ENCODE measurements at places on chromosomes 3 and 15. TPM values are rescaled to one million over a fixed set of nuclear protein-coding genes. Genes with fewer than 3 reads are reported as not detected.

DNA sequence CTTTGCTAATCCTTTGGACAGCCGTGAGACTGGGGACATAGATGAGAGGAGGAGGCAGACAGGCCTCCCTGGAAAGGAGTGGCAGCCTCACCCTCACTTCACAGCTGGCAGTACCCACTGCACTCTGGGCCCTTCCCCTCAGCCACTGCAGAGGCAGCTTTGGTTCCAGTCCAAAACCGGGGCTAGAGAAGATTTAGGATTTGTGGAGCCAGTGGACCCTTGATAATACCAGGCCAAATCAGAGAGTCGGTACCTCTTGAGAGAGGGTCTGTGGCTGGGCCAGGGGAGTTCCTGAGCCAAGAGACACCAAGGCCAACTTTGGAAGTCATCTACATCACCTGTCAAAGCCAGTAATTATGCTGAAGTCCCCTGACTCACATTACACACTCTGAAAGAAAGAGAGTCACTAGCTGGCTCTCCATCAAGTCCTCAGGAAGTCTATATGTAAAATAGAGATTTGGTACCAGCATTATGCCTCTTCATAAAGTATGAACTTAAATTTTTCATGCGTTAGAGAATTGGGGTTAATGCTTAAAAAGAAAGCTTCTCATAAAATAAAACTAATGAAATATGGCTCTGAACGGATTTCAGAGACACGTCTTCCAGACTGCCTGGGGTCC, 244.1 kb upstream of the SEMA6D start:
- no peaks in the 10 kb centered on the region for H3K4me1 ChIP-seq
- H3K4me3 ChIP-seq, result no peak overlapping the region
- H3K36me3 ChIP-seq, result no peaks in the 10 kb centered on the region
- no peak overlapping the region for H3K27ac ChIP-seq
- DNase-seq, result no peak
- H3K27me3 ChIP-seq, result no peaks in the 10 kb centered on the region

DNA sequence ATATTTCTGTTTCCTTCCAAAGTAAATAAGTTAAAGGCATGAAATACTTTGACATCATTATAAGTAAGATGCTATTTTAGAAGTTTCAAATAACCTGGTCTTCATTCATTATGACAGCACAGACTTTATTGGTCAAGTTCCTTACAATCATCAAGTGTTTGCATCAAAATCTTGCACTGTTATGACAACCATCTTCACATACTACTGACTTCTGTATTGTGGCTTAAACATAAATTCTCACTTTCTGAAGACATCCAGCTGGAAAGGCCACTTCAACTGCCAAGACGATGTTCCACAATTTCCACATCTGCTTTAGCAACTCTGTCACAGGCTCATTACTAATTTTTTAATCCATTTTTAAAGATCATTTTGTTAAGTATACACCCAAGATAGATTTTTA, 408.0 kb downstream of the MECOM start:
- H3K27ac ChIP-seq, result no peak overlapping the region
- no peaks in the 10 kb centered on the region for H3K4me1 ChIP-seq
- H3K36me3 ChIP-seq, result no peaks in the 10 kb centered on the region
- H3K4me3 ChIP-seq, result no peak overlapping the region

- DNase-seq, result no peak
- peaks cover 10% of the 10 kb centered on the region for H3K4me1 ChIP-seq
- peaks cover 68% of the 10 kb centered on the region for H3K36me3 ChIP-seq
- H3K27ac ChIP-seq, result no peak overlapping the region
Observed at GRCh38 chr15:30953183-30953582, 38.2 kb downstream of the MTMR10 start.

DNA sequence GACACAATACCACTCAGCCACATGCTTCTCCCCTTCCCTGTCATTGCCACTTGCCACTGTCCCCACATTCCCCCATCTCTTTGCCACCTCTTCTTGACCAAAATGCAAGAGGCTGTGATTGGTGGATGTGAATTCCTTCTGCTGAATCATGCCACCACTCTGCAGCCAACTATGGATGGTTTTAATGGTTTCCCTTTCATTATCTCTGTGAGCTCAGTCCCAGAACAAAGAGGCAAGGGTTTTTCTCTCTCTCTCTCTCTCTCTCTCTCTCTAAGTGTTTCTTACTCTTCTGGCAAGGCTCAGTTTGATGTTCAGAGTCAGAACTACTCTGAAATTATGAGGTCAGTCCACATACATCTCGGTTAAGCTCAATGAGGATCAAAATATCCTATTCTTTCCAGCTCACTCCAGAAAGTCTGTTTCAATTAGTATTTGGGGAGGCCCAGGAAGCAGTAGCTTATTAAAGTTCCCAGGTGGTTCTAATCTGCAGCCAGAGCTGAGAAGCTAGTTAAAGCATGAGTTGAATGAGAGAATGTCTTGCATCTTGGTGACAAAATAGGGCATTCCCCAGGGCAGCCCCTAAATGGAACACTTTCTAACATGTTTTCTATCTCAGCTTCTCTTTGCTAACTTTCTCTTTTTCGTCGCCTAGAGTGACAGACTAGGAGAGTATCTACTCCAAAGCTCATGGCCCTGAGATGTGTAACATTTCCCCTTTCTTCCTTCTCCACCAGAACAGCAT, 8.5 kb upstream of the ILDR1 start:
- peak overlapping the region; percentile 64 for H3K27ac ChIP-seq
- H3K36me3 ChIP-seq, result peaks cover 4% of the 10 kb centered on the region
- H3K4me1 ChIP-seq, result peaks cover 14% of the 10 kb centered on the region
- DNase-seq, result no peak
- peaks cover 13% of the 10 kb centered on the region for H3K27me3 ChIP-seq

The HDC gene
- not detected for total RNA-seq

DNA sequence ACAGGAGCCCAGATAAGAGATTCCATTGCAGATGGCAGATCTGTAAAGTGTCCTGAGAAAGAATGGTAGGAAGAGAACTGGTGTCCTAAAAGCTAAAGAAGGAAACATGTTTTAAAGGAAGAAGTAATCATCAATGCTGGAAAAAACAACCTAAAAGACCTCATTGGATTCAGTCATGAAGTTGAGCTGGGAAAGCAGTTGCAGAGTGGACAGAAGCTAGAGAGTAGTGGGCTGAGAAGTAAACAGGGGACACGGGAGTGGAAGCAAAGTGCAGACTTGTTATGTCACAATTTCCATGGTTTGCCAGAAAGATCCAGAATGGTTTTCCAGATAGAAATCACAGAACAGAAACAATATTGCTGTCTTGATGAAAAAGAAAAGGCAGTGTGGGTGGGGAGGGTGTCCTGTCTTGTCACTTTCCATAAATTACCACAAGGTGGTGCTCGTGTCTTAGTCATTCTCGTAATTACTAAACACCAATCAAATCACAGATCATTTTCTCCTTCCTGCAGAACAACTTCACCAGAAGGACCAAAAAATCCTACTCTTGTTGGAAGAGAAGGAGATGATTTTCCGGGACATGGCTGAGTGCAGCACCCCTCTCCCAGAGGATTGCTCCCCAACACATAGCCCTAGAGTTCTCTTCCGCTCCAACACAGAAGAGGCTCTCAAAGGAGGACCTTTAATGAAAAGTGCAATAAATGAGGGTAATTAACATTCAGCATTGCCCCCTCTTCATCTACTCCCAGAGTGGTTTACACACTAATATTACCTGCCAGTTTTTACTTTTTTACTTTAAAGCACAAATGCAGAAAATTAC, 64.5 kb downstream of the KLHL25 start:
- no peak overlapping the region for H3K4me3 ChIP-seq
- H3K4me1 ChIP-seq, result peaks cover 11% of the 10 kb centered on the region
- H3K36me3 ChIP-seq, result peaks cover 49% of the 10 kb centered on the region

DNA sequence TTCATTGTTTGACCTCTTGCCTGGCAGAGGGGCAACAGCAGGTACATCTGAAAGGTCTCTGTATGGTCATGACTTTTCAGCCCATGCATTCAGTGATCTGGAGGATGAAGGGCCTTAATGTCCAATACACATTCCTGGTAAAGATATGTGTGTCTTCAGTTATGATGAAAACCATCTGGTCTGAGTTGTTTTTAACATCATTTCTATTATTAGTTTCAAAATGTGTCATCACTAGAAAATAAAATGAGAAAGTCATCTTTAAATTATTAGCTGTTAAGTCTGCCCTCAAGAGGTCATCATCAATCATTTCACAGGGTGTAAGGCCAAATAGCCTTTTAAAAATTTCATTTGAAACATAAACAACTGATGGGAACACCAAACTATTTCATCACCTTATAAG, 92.1 kb upstream of the PLSCR4 start:
- no peak overlapping the region for H3K27ac ChIP-seq
- H3K27me3 ChIP-seq, result peaks cover 11% of the 10 kb centered on the region
- H3K4me3 ChIP-seq, result no peak overlapping the region

- no peak overlapping the region for H3K4me3 ChIP-seq
- no peak for DNase-seq
- H3K36me3 ChIP-seq, result no peaks in the 10 kb centered on the region
Observed at GRCh38 chr15:89021224-89021623, 67.0 kb upstream of the ABHD2 start.

DNA sequence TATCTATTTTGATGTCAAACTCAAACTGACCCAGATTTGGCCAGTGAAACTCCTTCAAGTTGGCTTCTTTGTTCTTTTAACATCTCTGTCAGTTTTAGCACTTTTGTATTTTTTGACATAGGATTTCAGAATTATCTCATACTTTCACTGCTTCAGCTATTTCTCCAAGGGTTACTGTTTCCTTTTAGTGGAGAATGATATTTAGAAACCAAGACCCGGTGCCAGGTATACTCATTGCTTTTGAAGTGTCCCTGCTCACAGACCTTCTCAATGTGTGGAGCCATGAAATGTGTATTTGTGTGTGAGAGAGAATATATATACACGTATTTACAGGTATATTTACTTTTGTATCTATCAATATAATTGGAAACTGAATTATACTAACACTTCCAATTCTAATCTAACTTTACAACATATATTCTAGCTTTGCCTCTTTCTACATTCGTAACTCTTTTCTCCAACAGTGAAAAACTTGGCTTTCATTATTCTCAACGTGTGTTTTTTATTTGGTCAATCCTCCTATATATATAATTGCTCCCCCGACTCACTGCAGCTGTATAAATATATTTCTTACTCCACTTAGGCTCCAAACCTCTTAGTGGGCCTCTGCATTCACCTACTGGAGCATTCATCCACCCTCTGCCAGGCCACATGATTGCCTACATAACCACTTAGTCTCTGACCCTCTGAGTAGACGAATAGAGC, 54.0 kb downstream of the OTOL1 start:
- H3K27me3 ChIP-seq, result no peaks in the 10 kb centered on the region
- H3K4me1 ChIP-seq, result no peaks in the 10 kb centered on the region
- no peak for DNase-seq
- no peak overlapping the region for H3K4me3 ChIP-seq
- H3K27ac ChIP-seq, result no peak overlapping the region

GRCh38 chr3:17336291-17336690, 406.1 kb downstream of the TBC1D5 start:
- DNase-seq, result no peak
- no peaks in the 10 kb centered on the region for H3K36me3 ChIP-seq
- no peak overlapping the region for H3K4me3 ChIP-seq
- no peak overlapping the region for H3K27ac ChIP-seq
- H3K27me3 ChIP-seq, result no peaks in the 10 kb centered on the region

GRCh38 chr15:75069301-75069925, 46.0 kb downstream of the PPCDC start:
- H3K4me3 ChIP-seq, result no peak overlapping the region
- peak overlapping the region; percentile 47 for H3K27ac ChIP-seq
- H3K4me1 ChIP-seq, result peaks cover 42% of the 10 kb centered on the region
- peaks cover 6% of the 10 kb centered on the region for H3K27me3 ChIP-seq
- peaks cover 22% of the 10 kb centered on the region for H3K36me3 ChIP-seq

DNA sequence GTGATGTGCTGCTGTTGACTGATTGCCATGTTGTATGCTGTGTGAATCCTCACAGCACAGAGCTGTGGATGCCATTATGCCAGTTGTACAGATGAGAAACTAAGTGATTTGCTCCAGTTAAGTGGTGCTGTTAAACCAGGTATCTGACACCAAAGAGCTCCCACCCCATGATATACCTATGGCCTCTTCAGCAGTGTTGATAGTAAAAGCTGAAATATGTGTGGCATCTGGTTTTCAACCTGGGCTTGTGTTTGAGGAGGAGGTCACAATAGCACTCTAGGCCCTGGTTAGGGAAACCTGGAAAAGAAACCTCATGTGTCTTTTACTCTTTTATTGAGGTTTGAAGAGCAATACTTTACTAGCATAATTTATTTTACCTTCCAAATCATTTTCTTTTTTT, 21.4 kb downstream of the RAD54L2 start:
- DNase-seq, result no peak
- no peak overlapping the region for H3K4me3 ChIP-seq
- H3K27me3 ChIP-seq, result no peaks in the 10 kb centered on the region
- peaks cover 4% of the 10 kb centered on the region for H3K36me3 ChIP-seq

- H3K27me3 ChIP-seq, result no peaks in the 10 kb centered on the region
- H3K4me1 ChIP-seq, result peaks cover 26% of the 10 kb centered on the region
- H3K36me3 ChIP-seq, result peaks cover 11% of the 10 kb centered on the region
Observed at GRCh38 chr3:73068419-73068818, 7.0 kb downstream of the EBLN2 start.

Measured in activated naive CD8-positive, alpha-beta T cell treated with anti-CD3 and anti-CD28 coated beads, Interleukin-2, amount 10 ng/mL, durations not matched to agents 7 days and 5 days (primary cell).